ENCODE measurements at places on chromosomes 13 and 19.

DNA sequence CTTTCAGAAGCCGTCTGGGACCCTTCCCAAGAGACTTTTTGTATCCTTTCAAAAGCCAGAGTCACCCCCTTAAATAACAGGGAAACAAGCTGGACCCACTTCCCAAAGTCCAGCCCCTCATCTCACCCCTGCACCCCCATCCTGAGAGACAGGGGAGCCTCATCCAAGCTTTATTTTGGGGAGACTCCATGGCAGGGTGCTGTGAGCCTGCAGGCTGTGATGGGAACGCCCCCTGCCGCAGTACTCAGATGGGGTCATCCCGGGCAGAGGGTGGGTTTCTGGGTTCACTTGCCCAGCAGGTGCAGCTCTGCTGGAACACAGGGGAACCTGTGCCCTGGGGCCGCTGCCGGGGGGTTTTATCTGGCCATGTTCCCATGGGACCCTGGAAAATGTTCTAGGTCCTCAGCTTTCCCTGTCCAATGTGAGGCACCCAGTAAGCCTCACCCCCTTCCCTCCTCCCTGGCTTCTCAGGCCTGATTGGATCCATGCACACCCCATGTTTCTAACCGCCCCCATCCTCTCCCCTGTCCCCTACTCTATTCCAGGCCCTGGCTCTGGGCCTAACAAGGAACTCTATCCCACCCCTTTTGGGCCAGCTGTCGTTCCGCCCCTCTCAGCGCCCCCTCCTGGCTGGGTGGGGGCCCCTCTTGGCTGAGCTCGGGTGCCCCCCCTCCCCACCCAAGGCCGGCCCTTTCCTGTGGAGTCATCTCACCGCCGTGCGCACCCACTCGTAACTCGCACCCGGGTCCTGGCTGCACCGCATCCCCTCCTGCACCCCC is 1.0 kb downstream of the HIF3A start:
- DNase-seq = no peak

DNA sequence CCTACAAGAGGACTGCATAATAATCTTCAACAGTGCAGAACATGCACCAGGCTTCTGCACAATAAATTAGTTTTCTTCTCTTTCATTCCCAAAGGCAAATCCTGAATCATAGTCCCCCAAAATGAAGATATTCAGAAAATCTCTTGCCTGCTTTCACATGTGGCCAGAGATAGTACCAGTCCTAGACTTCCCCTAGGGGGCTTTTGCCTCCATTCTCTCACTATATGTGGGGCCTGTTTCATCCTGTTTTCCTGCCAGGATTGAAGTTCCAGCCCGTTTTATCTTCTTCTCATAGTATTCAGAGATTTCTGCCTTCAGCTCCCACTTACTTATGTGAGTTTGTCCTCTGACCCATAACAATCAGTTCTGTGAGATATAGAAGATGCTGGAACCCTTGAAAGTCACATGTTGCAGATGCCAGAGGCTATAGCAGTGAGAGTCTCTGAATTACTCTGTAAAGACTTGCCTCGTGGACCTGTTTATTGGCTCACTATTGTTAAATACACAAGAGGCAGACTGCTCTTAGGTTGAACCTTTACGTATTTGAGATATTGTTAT is 421.9 kb upstream of the PCDH9 start:
- DNase-seq = no peak

DNA sequence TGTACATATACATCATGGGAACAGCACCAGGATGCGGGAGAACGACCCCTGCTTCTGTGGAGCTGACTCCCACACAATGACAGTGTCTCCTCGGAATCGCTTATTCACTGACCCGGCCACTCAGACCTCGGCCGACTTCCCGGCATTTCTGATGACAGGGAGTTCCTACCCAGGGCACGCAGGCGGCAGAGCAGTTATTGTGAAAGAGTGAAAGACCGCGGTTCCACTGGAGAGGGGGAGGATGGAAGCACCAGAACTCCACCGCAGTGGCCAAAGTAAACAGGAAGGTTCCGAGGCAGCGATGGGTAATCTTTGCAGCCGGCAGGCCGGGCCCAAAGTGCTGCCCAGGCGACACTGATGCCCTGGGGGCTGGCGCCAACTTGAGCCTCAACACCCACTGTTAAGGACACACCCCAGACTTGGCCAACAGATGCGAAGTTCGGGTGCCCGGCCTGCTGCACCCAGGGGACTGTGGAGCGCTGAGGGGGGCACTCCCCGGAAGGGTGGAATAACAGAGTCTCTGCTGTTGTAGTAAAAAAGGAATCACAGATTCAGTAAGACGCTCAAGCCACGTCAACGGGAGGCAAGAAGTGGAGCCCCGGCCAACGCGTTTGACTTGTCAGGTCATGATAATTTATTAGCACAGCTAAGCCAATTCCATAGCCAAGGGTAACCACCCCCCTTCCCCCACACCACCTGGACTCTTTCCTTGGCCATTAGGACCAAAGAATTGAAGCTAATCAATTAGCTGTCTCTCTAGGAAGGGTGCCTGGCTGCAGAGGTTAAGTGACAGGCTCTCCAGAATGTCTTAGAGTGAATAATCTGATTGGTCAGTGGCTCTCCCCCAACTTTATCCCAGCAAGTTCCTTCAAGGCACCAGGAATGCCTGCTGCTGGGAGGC is 5.8 kb downstream of the MLLT1 start:
- DNase-seq = no peak

DNA sequence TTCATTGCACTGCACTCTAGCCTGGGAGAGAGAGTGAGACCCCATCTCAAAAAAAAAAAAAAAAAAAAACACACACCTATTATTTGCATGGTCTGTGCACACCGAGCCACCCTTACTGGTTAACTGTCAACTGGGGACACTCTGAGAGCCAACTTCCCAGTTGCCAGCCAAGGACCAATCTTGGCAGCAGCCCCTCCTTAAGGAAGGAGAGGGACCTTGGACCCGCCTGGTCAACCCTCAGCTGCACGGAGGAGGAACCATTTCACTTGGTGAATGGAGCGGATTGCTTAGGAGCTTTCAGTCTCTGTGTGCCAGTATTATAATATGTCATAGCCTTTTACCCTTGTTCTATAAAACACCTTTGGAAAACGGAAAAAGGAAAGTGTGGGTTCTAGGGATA is 24.9 kb downstream of the MICOS13 start:
- no peak for DNase-seq

GRCh38 chr13:108270442-108270841 is 924 bp downstream of the TNFSF13B start:
- no peak for DNase-seq

GRCh38 chr19:42053037-42053935 is 16.7 kb downstream of the GRIK5 start:
- DNase-seq = no peak

GRCh38 chr13:21055511-21056045 is 5.8 kb downstream of the LATS2 start:
- DNase-seq = no peak

GRCh38 chr13:91141543-91142061 is 205.9 kb upstream of the MIR17HG start:
- no peak for DNase-seq

DNA sequence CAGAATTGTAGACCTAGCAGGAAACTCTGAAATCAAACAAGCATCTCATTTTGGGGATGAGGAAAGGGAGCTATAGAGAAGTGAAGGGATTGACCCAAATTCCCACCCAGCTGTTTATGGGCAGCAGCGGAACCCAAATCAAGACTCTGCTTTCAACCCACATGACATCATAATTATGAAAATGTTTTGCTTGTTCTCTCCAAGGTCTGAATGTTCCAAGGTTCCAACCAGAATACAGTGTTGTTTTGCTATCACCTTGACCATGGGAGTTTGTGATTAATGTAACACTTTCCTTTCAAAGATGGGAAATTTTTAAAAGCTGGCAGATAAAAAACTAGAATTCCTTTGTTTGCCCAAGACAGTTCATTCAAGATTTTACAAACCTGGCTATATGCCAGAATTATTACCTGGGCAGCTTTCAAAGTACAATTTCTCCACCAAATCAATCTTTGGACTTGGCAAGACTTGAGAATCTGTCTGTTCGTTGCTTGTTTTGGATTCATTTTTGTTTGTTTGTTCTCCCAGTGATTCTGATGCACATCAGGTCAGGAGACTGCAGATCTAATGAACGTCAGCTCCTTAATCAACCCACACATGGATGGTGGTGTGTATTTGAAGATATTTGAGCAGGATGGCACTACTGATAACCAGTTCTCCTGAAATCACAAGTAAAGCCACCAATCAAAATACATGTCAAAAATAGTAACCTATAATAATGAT is 322.7 kb downstream of the FOXO1 start:
- DNase-seq = no peak

- no peak for DNase-seq
These were observed 143.9 kb downstream of the KATNAL1 start for GRCh38 chr13:30163441-30163840.

GRCh38 chr13:110915874-110916206 is 971 bp upstream of the ANKRD10 start:
- no peak for DNase-seq

- DNase-seq = no peak
These were observed 90.0 kb downstream of the CAB39L start for GRCh38 chr13:49353908-49354307.

DNA sequence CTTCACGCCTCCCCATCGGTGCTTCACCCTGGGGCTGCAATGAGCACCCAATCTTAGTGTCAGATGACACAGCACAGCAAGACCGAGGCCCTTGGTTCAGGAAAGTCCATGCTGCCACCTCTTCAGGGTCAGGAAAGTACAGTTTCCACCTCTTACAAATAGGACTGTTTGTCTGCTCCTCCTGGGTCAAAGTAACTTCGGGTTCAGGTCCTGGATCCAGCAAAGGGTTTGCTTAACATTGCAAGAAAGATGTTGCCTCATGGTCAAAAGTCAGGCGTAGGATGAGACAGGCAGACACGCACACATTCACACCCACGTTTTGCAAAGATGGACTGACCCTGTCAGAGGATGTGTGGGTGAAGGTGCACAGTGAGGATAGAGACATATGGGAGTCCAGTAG is 1.6 kb upstream of the CYP2B6 start:
- DNase-seq = no peak

- DNase-seq = no peak
These were observed 11.0 kb downstream of the IFNL1 start for GRCh38 chr19:39307046-39307821.

- DNase-seq = no peak
These were observed 4.7 kb upstream of the GJB2 start for GRCh38 chr13:20197361-20197834.

DNA sequence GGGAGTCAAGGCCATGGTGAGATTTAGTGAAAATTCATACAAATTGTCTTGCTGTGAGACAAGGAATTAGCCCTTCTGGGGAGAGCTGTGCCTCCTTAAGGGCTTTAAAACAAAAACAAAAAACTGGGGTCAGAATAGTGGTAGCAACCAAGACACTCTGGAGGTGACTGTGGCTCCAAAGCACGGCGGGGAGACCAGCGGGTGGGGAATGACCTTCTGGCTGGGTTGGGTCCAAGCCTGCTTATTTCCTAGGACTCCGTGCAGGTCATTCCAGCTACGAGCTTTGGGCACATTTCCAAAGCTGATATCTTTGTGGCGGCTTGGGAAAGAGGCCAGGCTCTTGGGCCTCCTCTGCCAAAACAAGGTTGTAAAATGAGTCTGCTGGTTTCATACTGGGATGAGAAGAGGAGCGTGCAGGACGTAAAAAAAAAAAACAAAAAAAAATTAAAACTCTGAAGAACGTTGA is 348.3 kb downstream of the UQCRFS1 start:
- no peak for DNase-seq

GRCh38 chr13:28321756-28322155 is 173.2 kb downstream of the FLT1 start:
- DNase-seq = no peak

DNA sequence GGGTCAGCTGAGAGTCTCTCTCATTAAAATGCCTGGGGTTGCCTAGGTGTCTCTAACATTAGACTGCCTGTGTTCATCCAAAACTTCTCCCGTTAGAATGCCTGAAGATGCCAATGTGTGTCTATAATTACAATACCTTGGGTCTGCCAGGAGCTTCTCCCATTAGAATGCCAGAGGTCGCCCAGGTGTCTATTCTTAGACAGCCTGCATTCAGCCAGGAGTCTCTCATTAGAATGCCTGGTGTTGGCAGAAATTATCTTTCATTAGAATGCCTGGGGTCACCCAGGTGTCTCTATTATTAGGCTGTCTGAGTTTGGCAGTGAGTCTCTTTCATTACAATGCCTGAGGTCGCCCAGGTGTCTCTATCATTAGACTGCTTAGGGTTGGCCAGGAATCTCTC is 1560.2 kb downstream of the UQCRFS1 start:
- DNase-seq = no peak

GRCh38 chr19:8640402-8641004 is 10.1 kb downstream of the NFILZ start:
- DNase-seq = no peak

- DNase-seq = no peak
These were observed 12.5 kb downstream of the PEPD start for GRCh38 chr19:33508941-33509614.

GRCh38 chr19:6215701-6216235 is 64.0 kb downstream of the MLLT1 start:
- DNase-seq = no peak

GRCh38 chr13:86906127-86906874 is 764.9 kb upstream of the SLITRK5 start:
- no peak for DNase-seq

- no peak for DNase-seq
These were observed 5.0 kb downstream of the LRRC25 start for GRCh38 chr19:18392417-18392816.

DNA sequence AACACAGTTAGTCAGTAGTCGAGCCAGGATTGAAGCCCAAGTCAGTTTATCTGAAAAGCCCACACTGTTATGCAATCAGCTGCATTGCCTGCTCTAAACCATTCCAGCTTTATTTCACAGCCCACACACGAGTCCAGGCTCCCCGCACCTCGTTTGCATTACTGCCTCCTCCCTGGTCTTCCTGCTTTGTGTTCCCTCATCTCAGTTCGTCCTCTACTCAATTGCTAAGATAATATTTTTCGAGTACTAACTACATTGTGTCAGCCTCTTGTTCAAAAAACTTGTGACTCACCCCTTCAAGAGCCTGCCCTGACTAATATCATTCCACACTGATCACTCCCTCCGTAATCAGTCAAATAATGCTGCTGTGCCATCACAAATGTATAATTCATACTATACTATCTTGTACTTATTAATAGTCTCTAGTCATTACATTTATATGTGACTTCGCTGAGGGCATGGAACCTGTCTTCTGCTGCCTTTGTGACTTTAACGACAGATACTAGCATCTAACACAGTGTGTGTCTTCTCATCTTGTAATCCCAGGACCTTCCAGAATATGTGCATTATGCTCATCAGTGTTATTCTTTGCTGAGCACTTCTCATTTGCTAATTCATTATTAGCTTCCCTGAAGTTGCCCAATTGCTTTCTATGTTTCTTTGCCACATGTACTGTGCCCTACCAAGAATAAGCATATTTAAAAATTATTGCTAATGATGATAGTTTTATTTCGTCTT is 26.2 kb upstream of the WDFY2 start:
- no peak for DNase-seq

DNA sequence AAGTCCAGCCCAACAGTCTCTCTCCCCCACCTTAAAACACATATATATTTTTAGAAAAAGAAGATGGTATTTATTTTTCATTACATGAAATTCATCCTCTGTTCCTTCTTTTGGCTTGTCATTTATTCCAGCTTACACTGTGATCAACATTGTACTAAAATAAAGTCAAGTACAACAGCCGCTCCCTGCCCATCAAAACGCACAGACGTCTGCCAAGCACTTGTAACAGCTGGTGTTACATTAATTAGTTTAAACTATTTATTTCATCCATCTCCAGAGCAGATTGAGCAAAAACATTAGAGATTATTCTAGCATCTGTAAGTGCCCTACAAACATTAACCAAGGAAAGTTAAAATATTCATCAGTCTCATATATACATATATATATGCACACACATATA is 350.5 kb downstream of the DACH1 start:
- DNase-seq = no peak

GRCh38 chr19:343451-343931 is 1.1 kb downstream of the MIER2 start:
- no peak for DNase-seq
